MG63 (cell line): ENCODE measurements at places on chromosomes 1 and 21.

DNA sequence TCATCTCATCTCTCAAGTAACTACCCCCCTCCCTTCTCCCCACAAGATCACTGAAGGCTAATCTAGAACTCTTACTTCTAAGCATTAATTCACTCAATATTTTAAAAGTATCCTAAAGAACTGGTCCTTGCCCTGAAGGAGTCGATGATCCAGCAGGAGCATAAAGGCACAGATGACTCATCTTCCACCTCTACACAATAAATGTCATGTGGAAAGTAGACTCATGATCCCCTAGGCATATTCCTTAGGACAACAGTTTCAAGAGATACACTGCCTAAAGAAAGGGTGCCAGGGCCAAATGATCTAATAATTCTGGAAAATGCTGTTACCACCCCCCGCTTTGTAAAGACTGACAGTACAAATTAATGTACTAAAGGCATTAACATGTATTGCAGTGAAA, 85.8 kb upstream of the DIRAS3 start:
- DNase-seq, result no peak

DNA sequence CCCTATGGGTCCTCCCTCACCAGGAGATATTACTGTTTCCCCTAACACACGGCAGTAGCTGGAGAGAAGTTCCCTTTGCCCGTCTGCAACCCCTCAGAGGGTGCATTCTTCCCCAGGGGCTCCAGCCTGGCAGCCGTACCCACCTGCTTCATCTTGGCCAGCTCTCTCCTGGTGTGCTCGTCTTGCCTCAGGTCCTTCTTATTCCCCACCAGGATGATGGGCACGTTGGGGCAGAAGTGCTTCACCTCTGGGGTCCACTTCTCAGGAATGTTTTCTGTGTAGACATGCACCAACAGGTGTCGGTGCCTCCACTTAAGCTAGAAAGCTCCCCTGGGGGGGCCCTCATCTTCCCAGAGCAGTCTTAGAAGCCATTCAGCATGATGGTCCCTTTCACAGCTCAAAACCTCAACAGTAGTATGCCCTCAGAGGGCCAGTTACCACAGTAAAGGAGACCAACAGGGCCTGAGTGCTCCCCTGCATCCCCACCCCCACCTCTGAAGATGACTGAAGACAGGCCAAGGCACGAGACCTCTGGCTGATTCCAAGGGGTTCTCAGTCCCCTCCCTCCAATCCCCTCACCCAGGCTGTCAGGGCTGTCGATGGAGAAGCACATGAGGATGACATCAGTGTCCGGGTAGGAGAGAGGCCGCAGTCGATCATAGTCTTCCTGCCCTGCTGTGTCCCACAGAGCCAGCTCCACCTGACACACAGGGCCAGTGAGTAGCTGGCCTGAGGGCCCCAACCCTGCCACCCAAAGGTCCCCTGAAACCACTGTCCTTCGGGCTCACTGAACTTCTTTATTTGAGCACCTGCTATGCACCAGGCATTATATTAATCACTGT, 4.3 kb downstream of the RHOC start:
- no peak for DNase-seq

- DNase-seq, result no peak
Measured at GRCh38 chr21:28427394-28428022, 565.2 kb downstream of the LTN1 start.

- no peak for DNase-seq
Measured at GRCh38 chr21:42621819-42622177, 31.6 kb upstream of the PDE9A start.

DNA sequence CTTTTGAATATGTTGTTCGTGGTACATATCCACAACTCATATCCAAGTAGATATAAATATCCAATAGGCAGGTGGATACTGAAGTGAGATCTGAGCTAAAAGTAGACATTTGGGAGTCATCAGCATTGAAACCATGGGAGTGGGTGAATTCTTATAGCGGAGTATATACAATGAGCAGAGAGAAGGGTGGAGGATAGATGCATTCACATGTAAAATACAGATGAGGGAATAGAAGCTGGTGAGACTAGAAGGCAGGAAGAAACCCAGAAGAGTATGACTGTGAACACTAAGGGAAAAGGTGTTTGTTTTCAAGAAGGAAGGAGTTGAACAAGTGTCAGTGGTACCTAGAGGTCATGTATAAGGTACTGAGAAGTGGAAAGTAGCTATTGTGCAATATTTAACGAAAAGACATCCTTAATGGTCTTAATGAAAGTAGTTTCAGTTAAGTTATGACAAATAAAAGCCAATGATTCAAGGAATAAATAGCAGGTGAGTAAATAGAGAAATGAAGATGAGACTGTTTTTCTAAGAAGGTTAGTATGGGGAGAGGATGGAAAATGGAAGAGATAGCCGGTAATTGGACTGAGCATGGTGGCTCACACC, 181.6 kb upstream of the CACYBP start:
- no peak for DNase-seq

GRCh38 chr21:29938776-29939103, 1.1 kb downstream of the GRIK1 start:
- peak; percentile 1 for DNase-seq

- DNase-seq, result no peak
Measured at GRCh38 chr1:169904834-169905233, 11.1 kb upstream of the SCYL3 start.

- DNase-seq, result no peak
Measured at GRCh38 chr1:45846931-45847330, 43.5 kb downstream of the MAST2 start.

DNA sequence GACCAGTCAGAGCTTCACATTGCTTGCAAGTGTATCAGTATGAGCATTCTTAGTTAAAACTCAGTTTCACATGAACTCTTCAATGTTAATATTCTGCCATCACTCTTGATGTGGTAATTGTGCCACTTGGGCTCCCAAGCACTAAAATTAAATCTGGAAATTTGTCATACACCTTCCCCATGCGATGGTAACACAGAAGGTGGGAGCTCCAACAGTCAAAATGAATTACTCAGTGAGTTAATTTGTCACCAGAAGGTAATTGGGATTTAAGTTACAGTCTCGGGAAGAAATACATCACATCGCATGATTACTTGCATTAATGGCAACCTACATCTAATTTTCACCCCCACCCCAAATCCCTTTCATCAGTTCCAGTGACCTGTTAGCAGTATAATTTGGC, 376.5 kb upstream of the DAB1 start:
- DNase-seq, result no peak

GRCh38 chr1:54465351-54465811, 59.2 kb upstream of the SSBP3 start:
- DNase-seq, result no peak

DNA sequence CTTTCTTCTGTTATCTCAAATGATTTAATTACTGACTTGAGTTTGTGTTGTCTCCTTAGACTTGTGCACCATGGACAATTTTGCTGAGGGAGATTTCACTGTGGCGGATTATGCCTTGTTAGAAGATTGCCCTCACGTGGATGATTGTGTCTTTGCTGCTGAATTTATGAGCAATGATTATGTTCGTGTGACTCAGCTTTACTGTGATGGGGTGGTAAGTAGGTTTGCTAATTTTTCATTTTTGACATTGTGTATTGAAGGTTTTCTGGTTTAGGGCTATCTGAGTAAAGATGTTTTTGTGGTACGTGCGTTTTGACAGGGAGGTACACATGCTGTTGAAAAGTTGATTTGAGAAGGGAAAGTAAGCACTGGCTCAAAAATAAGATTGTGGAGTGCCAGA, 14.1 kb downstream of the TTC3 start:
- DNase-seq, result no peak

- DNase-seq, result no peak
Measured at GRCh38 chr1:230823931-230824381, 44.4 kb downstream of the C1orf198 start.
